ENCODE measurements at places on chromosomes 16 and 17.

DNA sequence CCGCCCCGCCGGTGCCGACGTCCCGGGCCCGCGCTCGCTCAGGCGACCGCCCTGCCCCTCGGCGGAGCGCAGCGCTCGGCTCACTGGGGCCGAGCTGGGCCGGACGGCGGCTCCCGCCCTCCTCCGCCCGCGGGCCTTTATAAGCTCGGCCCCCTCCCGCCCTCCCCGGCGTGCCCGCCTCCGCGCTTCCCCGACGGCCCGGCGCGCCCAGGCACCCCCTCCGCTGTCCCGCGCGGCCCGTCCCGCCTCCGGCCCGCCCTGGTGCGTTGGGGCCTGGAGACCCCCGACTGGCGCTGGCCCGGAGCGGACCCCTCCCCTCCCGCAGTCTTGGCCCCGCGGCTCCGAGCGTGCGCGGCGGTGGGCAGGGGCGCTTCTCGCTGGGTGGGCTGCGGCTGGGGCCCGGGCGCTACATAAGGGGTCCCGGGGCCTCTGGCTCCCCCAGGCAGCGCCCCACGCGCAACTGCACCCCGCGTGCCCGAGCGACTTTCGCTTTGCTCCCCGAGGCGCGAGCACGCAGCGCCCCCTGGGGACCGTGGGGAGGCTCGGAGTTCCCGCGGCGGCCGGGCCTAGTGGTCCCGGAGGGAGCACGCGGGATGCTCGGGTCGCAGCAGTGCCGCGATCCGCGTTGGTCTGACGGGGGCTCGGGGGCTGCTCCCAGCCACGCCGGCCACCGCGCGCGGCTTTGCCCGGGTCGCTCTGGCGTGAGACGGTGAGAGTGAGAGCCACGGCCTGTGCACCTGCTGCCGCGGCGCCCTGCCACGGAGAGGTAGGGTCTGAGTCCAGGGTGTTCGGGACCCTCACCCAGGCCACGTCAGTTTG, at the start of gene PIEZO1:
PIEZO1 (minus strand) TSS at position 115 of the 819 bp plus-strand sequence. CDS start 256 bp downstream, outside the sequence.
- peak; percentile 95 for DNase-seq

DNA sequence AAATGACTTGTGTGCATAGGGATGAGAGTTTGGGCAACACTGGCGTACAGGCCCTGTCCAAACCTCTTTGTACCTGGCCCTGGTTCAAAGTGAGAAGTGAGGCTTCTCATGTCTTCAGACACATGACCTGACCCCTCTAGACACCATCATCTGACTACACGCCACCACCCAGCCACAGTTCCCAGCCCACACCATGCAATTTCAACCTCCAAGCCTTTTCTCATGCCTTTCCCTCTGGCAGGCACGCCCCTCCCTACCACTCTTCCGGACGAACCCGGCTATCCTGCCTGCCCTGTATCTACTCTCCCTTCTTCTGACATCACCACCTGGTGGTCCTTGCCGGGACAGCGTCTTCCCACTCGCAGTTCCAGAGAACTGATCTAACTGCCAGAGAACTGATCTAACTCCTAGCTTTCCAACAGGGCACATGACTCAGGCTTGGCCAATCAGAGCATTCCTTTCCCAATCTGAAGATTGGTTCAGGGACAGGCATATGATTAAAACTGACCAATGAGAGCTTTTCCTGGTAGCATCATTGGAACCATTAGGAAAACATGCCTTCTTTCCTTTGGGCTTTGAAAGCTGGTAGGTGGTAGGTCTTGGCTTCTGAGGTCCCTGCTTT, 27.1 kb upstream of the IL21R start:
- DNase-seq: peak; percentile 83

- DNase-seq: no peak
Observed at GRCh38 chr17:58325289-58325726, 3.3 kb downstream of the TSPOAP1 start.

DNA sequence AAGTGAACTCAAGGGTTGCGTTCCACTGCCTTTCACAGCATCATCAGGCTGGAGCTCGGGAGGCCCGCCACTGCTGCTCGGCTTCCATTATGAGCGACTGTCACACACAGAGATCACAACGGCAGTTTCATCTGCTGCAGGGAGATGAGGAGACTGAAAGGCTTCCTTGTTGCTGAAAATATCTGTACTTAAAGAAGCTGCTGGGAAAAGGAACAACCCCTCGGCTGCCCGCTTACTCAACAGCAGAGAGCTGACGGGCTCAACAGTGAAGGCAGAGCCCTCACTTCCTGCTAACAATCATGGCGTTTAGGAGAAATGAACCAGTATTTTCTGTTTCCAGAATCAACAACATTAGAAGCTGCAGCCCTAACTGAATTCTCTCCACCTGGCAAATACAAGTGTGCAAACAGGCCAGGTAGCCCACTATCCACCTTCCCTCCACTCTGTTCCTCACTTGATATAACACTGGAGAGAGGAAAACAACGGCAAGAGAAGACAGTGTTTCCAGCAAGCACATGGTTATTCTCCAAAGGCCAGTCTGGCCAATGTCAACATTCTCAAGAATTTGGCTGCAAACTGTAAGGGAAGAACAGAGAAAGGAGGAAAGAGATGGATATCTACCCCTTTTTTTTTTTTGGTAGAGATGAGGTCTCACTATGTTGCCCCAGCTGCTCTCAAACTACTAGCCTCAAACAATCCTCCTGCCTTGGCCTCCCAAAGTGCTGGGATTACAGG, 33.7 kb downstream of the MBTPS1 start:
- DNase-seq: peak; percentile 71

- DNase-seq: no peak
Observed at GRCh38 chr16:19090916-19091315, 22.8 kb upstream of the ITPRIPL2 start.

GRCh38 chr17:47304186-47304585, 19.6 kb upstream of the EFCAB13 start:
- DNase-seq: no peak

- DNase-seq: peak; percentile 99
Observed at GRCh38 chr17:75589012-75589918, 1.7 kb downstream of the MYO15B start.
